HepG2 (cell line): ENCODE measurements at places on chromosomes 1 and 21. TPM values are rescaled to one million over a fixed set of nuclear protein-coding genes. Genes with fewer than 3 reads are reported as not detected.

SPATA46 gene
- polyA plus RNA-seq: not detected in 2 replicates

GRCh38 chr1:30911059-30911954 lies 2.7 kb upstream of the SDC3 start:
- H3K27ac ChIP-seq: no peak overlapping the region
- no peaks in the 10 kb centered on the region for H3K36me3 ChIP-seq
- peaks cover 26% of the 10 kb centered on the region for H3K4me1 ChIP-seq
- peak; percentile 54 for DNase-seq
- H3K4me3 ChIP-seq: no peak overlapping the region
- peaks cover 36% of the 10 kb centered on the region for H3K27me3 ChIP-seq

DNA sequence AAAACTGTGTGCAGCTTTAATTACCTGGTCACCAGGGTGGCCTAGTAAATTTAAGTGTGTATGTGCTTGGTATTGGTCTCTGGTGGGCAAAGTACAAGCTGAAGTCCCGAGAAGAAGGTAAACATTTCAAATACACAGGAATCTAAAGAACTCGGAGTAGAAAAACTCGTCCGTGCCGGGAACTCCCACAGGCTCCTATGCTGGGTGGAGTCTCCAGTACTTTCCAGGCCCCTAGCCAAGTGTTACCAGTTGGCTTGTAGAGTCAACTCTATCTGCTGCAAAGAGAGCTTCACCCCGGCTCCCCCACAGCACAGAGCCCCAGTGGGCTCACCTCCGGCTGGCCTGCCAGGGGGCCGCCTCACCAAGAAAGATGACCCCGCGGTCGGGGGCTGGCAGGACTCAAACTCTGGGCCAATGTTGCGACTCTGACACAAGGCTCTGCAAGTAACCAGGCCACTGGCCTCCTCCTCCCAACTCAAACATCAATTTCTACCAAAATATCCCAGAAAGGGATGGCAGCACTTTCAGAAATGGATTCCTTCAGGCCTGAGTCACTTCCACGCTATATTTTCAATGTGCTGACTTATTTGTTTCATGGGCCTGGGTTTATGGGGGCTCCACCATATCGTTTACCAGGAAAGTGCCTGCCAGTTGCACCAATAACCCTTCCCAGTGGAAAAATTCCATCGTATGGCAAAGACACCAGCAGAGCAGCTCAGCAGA lies 73.9 kb downstream of the SLC66A1 start:
- H3K36me3 ChIP-seq: peaks cover 10% of the 10 kb centered on the region
- H3K4me3 ChIP-seq: no peak overlapping the region
- peak; percentile 78 for DNase-seq
- H3K27me3 ChIP-seq: no peaks in the 10 kb centered on the region
- H3K4me1 ChIP-seq: peaks cover 59% of the 10 kb centered on the region
- peak overlapping the region; percentile 74 for H3K27ac ChIP-seq

DNA sequence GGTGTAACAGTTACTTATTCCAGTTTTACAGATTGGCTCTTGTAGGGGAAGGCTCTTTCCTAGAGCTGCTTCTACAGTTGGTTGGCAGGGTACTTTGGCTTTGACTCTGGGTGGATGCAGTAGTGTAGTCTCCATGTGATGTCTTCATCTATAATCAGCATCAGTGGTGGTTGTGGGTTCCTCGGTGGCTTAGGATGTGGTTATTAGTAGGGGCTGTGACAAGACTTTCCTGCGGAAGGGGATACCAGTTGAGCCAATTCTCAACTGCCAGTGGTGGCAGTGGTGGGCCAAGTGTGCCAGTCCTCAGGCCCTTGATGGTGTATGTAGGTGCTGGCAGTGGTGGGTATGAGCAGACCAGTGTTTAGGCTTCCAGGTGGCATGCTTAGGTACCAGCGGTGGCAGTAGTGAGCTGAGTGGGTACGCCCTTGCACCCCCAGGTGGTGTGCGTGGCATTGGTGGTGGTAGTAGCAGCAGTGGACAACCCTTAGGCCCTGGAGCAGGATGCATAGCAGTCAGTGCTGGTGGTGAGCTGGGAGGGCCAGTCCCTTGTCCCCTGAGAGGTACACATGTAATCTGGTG lies 27.2 kb upstream of the KLF18 start:
- DNase-seq: no peak
- no peak overlapping the region for H3K4me3 ChIP-seq
- no peak overlapping the region for H3K27ac ChIP-seq
- H3K36me3 ChIP-seq: no peaks in the 10 kb centered on the region

- H3K27me3 ChIP-seq: no peaks in the 10 kb centered on the region
- H3K4me1 ChIP-seq: peaks cover 71% of the 10 kb centered on the region
- H3K27ac ChIP-seq: peak overlapping the region; percentile 84
- DNase-seq: peak; percentile 86
- peak overlapping the region; percentile 65 for H3K4me3 ChIP-seq
- H3K36me3 ChIP-seq: no peaks in the 10 kb centered on the region
Measured at GRCh38 chr1:155940482-155940992, 901 bp upstream of the RXFP4 start.

DNA sequence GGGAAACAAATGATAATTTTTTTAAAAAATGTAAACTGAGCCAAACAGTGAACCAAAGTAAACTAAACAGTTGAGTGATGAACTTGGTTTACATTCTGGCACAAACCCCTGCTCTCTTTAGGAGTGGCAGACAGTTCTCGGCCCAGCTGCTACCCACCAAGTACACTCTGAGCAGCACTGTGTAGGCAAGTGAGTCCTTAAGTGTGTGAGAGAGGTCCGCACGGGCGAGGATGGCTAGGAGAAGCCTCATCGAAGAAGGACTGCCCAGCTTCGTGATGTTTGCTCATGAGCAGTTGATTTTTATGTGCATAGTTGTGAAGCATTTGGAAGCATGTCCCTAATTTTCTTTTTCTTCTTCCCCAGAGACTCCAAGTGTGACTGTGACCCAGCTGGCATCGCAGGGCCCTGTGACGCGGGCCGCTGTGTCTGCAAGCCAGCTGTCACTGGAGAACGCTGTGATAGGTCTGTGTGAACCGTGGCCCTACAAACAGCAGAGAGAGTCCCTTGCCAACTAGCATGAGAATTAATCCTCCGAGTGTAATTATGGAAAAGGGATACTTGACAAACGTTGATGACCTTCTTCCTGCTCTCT lies 32.1 kb downstream of the LAMC2 start:
- no peak for DNase-seq
- no peak overlapping the region for H3K27ac ChIP-seq
- 0 out of 3 replicates have a peak, but pooled peaks cover 7% of the 10 kb centered on the region for H3K27me3 ChIP-seq
- H3K4me1 ChIP-seq: no peaks in the 10 kb centered on the region
- no peaks in the 10 kb centered on the region for H3K36me3 ChIP-seq
- no peak overlapping the region for H3K4me3 ChIP-seq
